T47D (cell line): ENCODE measurements at places on chromosomes 2 and 18.

DNA sequence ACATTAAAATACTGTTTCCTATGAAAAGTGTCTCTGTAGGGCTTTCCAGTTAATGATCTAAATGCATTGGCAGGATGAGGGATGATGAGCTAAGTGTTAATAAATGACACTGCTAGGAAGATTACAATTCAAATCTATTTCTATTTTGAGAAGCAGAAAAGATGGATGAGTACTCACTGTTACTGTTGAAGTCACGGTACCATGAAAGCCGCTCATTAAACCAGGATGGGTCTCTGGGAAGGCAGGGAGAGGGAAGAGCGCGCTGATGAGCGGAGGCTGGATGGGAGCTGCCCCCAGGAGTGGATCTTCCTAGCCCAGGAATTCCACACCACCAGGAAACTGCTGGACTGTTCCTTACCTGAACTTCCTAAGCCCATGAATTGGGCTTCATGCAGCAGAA, 27.1 kb upstream of the TXNDC2 start:
- no peak for DNase-seq

- peak; percentile 40 for DNase-seq
These were observed at the start of gene PSMD14 for GRCh38 chr2:161308178-161308955. TSS of gene PSMD14 (plus strand) at chr2:161308425. CDS start at chr2:161318826, 10,401 bp downstream.

- no peak for DNase-seq
These were observed 396.5 kb downstream of the TNS1 start for GRCh38 chr2:217606296-217606695.

DNA sequence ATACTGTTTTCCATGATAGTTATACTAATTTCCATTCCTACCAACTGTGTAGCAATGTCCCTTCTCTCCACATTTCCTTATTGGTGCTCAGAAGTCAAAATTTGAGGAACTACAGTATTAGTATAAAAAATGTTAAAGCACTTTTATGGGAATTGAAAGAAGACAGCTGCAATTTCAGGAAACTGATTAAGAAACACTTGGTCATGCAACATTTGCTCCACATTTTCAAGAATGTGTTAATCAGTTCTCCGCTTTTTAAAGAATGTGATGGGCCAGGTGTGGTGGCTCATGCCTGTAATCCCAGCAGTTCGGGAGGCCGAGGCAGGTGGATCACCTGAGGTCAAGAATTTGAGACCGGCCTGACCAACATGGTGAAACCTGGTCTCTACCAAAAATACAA, 33.6 kb upstream of the MGAT4A start:
- no peak for DNase-seq

DNA sequence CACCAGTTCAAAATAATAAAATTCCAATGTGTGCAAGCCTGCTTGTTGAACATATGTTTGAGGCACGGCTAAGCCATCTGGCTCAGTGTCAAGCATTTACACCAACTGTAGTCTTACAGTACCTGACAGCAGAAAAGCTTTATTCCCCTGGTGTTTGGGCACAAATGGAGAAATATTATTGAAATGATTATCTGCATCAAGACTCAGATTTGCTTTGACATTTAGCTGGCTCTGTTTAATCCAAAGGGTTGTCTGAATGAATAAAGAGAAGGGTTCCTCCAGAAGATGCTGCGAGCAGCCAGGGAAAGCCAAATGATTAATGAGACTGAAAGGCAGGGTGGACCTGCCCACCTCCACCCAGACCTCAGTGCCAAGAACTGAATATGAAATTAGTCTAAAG, 393.2 kb upstream of the GALNT5 start:
- no peak for DNase-seq

- no peak for DNase-seq
These were observed 34.8 kb upstream of the TMEM177 start for GRCh38 chr2:119644186-119644585.

- DNase-seq, result peak; percentile 5
These were observed 226.9 kb downstream of the TMEM163 start for GRCh38 chr2:134491771-134492441.
